ENCODE measurements at places on chromosomes 6 and 20. TPM values are rescaled to one million over a fixed set of nuclear protein-coding genes. Genes with fewer than 3 reads are reported as not detected.
A peak's percentile ranks its signal among the peaks of the same experiment; 100 is the strongest.

DNA sequence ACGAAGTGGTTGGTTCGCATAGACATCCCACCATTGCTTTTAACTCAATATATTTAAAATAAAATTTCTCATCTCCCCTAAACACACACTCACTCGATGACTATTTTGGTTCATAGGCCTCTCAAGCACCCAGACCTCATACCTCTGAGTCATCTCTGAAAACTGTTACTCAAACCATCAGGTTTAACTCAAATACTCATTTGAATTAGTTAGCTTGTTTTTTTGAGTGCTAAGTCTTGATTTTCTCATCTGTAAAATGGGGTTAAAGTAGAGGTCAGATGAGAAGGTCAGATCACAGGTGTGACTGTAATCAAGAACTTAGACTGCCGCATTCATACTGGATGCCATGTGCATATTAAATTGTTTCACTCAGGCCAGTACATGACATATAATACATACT, 243.9 kb upstream of the TENT5A start:
- H3K4me1 ChIP-seq = no peaks in the 10 kb centered on the region
- H3K27me3 ChIP-seq = no peaks in the 10 kb centered on the region
- no peak for DNase-seq
- H3K36me3 ChIP-seq = no peaks in the 10 kb centered on the region
- H3K27ac ChIP-seq = no peak overlapping the region

- peak; percentile 75 for DNase-seq
- H3K36me3 ChIP-seq = peaks cover 10% of the 10 kb centered on the region
- H3K4me1 ChIP-seq = peaks cover 44% of the 10 kb centered on the region
- H3K4me3 ChIP-seq = no peak overlapping the region
- peak overlapping the region; percentile 54 for H3K27ac ChIP-seq
These were observed 35.7 kb upstream of the ID1 start for GRCh38 chr20:31569163-31570020.

- peaks cover 17% of the 10 kb centered on the region for H3K4me1 ChIP-seq
- H3K4me3 ChIP-seq = no peak overlapping the region
- no peaks in the 10 kb centered on the region for H3K36me3 ChIP-seq
- H3K27ac ChIP-seq = no peak overlapping the region
- no peak for DNase-seq
- H3K27me3 ChIP-seq = no peaks in the 10 kb centered on the region
These were observed 80.8 kb upstream of the FUCA2 start for GRCh38 chr6:143592335-143592734.

DNA sequence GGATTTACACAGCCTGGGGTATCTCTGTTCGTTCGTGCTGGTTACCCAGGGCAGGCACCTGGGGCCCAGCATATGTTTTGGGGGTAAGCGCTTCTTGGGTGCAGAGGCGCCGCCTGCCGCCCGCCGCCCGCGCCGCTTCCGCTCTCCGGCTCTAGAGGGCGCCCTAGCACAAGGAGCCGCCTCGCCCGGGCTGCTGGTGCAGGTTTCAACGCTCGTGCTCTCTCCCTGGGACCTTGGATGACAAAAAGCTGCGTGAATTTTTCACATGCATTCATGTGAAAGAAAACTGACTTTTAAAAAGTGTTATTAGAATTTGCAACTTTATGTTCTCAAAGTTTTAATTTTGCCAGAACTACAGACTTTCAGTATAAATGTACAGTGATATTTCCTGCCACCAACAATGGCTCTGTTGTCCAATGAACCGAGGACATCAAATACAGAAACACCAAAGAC, 32.5 kb downstream of the PRR18 start:
- H3K27ac ChIP-seq = no peak overlapping the region
- DNase-seq = peak; percentile 84
- no peak overlapping the region for H3K4me3 ChIP-seq
- no peaks in the 10 kb centered on the region for H3K27me3 ChIP-seq
- no peaks in the 10 kb centered on the region for H3K36me3 ChIP-seq
- H3K4me1 ChIP-seq = peaks cover 5% of the 10 kb centered on the region

DNA sequence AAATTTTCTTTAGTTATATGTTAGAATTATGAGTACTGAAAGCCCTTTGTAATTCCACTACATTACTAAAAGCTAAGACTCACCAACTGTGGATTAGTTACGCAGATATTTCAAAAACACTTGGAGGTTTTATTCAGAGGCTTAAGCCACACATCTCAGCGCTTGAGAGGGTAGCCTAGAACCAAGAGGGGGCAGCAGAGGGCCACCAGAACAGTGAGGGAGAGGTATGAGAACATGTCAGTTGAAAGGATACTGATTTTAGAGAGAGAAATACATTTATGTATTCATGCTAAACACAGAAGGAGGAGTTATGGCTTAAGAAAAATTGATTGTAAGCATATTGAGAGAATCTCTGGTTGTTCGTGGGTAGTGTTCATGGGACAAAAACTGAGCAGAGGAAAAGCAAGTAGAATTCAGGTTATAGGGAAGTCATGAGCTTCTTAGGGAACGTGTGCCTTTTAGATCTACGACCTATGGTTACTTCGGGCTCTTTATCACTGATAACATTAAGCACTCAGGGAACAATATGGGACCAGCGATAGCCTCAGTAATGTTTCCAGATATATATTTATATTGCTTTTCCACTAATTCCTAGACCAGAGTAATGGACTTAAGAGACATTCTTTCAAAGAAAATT, 20.4 kb upstream of the SERINC1 start:
- H3K4me1 ChIP-seq = peaks cover 5% of the 10 kb centered on the region
- no peak overlapping the region for H3K4me3 ChIP-seq
- peaks cover 2% of the 10 kb centered on the region for H3K36me3 ChIP-seq
- peaks cover 8% of the 10 kb centered on the region for H3K27me3 ChIP-seq
- no peak overlapping the region for H3K27ac ChIP-seq

DNA sequence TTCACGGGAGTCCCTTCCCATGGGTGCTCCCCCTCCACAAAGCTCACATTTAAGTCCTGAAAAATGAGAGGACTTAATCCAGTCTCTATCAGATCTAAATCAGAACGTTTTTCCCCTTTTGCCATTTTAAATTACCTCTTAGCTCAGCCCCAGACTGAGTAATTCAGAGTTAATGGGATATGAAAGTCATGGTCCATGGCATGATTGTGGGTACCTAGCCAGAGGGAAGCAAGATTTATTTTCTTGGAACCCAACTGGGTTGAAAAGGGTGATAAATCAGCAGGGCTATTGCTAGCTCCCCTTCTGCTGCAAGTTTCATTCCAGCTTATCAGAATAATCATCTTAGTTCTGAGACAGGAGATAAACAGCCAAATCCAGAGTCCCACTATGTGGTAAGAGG, 320.2 kb upstream of the CHD6 start:
- H3K4me3 ChIP-seq = no peak overlapping the region
- H3K27ac ChIP-seq = no peak overlapping the region
- no peaks in the 10 kb centered on the region for H3K27me3 ChIP-seq

DNA sequence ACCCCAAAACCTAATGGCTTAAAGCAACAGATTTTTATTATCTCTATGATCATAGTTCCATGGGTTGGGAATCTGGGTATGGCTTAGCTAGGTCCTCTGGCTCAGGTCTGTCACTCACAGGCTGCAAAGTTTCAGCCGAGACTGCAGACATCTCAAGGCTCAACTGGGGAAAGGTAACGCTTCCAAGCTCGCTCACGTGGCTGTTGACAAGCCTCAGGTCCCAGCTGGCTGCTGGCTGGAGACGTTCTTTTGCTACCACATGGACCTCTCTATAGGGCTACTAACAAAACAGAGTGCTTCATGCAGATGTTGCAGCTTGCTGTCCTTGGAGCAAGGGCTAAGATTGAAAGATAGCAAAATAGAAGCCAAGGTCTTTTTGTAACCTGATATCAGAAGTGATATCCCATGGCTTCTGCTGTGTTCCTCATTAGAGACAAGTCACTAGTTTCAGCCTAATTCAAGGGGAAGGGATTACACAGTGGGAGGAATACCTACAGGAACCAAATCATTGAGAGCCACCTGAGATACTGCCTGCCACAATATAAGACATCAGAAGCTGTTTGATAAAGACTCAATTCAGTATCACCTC, 6.6 kb downstream of the HTR1E start:
- H3K36me3 ChIP-seq = no peaks in the 10 kb centered on the region
- no peak for DNase-seq
- no peak overlapping the region for H3K4me3 ChIP-seq
- H3K27me3 ChIP-seq = peaks cover 4% of the 10 kb centered on the region
- no peaks in the 10 kb centered on the region for H3K4me1 ChIP-seq

DNA sequence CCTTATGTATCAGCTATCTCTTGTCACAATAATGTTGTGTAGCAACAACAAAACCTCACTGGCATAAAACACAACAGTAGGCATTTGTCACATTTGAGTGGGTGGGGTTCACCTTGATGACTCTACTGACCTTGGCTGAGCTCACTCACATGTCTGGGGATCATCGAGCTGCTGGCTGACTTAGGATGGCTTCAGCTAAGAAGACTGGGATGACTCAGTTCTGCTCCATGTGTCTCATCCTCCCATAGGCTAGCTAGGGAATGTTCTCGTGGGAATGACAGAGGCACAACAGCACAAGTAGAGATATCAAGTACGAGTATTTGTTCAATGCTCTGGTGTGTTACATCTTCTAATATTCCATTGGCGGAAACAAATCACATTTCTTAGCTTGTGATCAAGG, 167.9 kb downstream of the PLCB1 start:
- no peaks in the 10 kb centered on the region for H3K27me3 ChIP-seq
- H3K36me3 ChIP-seq = no peaks in the 10 kb centered on the region
- H3K27ac ChIP-seq = no peak overlapping the region

The NKAIN2 gene
- not detected for total RNA-seq

- no peaks in the 10 kb centered on the region for H3K27me3 ChIP-seq
- no peaks in the 10 kb centered on the region for H3K4me1 ChIP-seq
- no peaks in the 10 kb centered on the region for H3K36me3 ChIP-seq
- no peak overlapping the region for H3K4me3 ChIP-seq
- DNase-seq = no peak
These were observed 241.0 kb downstream of the DLL1 start for GRCh38 chr6:170049641-170050561.
